ENCODE measurements at places on chromosomes 12 and 14.

- no peak for DNase-seq
Measured at GRCh38 chr12:131618303-131618658, 92.6 kb upstream of the SFSWAP start.

- no peak for DNase-seq
Measured at GRCh38 chr12:81896771-81897170, 137.6 kb upstream of the PPFIA2 start.

DNA sequence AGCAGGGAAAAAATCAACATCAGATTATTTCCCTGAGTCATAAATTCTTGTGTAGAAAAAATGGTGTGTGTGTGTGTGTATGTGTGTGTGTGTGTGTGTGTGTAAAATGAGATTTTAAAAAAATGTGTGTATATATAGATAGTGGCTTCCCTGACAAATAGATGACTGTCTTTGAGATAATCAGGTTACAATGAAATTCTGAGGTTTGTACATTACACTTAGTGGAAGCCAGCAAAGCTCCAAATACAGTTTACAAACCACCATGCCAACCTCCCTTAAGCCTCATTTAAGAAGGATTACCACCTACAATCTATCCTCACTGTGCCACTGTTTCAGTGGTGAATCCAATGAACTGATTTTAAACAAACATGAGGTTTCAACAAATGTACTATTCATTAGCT is 93.8 kb downstream of the MED13L start:
- DNase-seq = no peak

- no peak for DNase-seq
Measured at GRCh38 chr12:122793685-122794106, 19.3 kb downstream of the CCDC62 start.

DNA sequence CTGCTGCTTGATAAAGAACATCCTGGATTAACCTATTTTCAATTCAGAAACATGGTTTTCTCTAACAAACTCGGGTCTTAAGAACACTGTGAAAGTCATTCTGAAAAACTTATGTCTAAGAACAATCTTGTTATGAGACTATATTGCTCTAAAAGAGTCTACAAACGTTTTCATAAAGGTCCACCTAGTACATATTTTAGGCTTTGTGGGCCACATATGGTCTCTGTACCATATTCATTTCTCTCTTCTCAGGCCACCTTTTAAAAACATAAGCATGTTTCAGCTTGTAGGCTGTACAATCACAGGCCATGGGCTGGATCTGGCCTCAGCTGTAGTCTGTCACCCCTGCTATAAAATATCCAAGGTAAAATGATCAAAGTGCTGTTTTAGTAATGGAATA is 39.9 kb downstream of the PPP4R3A start:
- no peak for DNase-seq

DNA sequence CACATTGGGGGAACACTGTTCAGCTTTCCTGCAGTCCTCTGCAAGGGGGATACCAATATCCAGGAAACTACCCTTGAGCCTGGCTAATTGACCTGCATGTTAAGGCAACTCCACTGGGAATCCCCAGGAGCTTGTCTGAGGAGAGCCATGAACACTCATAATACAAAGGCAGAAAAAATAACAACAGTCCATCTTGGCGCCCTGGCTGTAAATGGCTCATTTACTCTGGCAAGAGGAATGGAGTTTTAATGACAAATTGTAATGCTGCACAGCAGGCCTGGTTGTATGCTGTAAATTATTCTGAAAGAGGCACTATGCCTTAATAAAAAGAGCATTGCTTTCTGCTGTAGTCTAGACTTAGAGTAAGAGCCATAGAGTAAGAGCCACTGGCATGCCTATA is 58.3 kb downstream of the SLC8A3 start:
- DNase-seq = no peak

GRCh38 chr12:20175704-20176388 is 192.5 kb upstream of the PDE3A start:
- DNase-seq = no peak

DNA sequence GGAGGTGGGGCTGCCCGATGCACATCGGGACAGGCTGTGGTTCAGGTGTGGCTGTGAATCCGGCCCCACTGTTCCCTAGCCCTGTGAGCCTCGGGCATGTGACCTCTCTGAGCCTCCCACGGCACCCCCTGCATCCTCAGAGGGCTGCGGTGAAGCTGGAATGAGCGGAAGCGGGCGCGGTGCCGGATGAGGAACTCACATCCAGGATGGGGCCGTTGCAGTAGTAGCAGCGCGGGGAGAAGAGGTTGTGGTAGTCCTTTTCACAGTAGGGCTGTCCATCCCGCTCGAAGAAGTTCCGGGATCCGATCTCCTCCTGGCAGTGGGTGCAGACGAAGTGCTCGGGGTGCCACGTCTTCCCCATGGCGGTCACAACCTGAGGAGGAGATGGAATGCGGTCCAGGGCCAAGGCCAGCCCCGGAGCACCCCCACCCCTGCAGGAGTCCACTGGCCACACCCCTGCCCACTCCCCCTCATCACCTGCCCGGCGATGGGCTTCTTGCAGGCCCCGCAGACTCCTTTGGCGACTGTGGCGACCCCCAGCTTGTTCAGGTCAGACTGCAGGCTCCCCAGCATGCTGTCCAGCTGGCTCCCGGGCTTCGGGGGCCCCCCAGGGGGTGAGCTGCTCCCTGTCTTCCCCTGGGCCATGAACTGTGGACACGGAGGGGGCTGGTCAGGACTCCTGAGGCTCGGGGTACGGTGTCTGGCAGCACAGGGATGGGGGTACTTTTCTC is 13.9 kb upstream of the RPLP0 start:
- no peak for DNase-seq

GRCh38 chr12:116547955-116548501 is 11.2 kb upstream of the MAP1LC3B2 start:
- DNase-seq = no peak

DNA sequence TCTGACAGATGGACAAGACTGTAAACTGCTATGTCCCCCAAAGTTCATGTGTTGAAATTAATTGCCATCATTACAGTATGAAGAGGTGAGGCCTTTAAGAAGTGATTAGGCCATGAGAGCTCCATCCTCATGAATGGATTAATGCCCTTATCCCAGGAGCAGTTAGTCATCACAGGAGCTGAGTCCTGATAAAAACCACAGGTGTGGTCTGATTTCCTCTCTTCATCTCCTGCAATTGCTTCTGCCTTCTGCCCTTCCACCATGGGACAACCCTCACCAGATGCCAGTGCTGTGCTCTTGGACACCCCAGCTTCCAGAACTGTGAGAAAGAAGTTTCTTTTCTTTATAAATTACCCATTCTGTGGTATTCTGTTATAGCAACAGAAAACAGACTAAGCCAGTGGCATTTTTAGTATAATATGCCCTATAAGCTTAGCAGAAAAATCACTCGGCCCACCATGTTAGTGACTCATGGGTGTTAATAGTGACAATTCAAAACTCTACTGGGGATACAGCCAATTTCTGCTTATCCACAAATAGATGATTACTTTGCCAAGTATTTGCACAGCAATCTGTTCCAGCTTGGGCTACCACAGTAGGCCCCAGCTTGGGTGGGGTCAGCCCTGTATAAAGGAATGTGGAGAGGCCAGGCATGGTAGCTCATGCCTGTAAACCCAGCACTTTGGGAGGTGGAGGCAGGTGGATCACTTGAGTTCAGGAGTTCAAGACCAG is 129.0 kb upstream of the BCL2L14 start:
- DNase-seq = no peak

GRCh38 chr14:58792416-58792815 is 154.7 kb downstream of the DACT1 start:
- DNase-seq = no peak

GRCh38 chr12:11891754-11892386 is 178.9 kb upstream of the BCL2L14 start:
- no peak for DNase-seq

GRCh38 chr14:69945912-69946311 is 66.7 kb downstream of the SMOC1 start:
- DNase-seq = no peak

DNA sequence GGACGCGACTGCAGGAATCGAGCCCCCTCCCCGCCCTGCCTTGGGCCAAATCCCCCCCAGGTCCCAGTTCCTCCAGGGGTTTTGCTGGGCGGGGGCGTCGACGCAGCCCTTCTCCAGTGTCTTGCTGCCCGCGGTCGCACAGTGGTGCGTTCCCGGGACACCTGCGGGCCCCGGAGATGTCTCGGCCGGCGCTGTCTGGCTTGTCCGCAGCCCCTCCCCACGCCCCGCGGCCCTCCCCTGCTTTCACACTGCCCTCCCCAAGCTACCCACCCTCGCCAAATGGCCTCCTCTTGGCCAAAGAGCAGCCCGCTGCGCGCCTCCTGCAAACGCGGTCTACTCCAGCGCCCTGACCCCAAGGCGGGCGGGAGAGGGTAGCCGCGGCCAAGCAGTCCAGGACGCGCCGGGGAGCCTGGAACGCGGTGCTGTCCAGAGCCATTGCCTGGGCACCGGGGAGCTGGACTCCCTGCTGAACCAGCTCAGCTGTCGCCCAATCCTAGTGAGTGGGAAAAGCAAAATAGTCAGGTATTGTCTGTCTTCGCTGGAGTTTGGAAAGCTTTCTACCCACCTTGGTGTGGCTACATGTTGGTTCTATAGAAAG is 122.0 kb downstream of the AACS start:
- DNase-seq = no peak

DNA sequence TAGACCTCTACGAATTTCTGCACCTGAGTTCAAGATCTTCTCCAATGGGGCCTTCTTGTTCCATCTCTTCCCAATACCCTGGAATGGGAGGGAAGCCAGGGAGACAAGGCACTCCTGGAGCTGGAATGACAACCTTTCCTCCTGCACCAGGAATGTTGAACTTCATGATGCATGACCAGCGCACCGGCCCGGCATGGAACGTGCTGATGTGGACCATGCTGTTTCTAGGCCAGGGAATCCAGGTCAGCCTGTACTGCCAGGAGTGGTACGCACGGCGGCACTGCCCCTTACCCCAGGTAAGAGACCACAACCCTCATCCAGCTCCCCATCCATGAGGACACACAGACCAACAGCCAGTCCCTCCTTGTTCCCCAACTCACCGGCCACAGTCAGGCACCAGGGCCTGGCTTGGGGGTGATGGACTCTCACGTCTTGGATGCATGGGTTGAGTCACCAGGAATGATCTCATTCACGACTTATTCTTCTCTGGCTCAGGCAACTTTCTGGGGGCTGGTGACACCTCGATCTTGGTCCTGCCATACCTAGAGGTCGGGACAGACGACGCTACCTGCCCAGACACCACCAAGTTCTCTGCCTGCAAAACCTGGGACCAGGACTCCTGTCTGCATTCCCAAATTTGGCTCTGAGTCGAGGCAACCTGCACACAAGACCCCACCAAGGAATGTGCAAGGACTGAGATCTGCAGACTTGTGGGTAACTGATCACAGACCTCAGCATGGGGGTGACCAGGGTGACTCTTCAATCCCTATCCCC is 20.5 kb downstream of the SOAT2 start:
- no peak for DNase-seq

DNA sequence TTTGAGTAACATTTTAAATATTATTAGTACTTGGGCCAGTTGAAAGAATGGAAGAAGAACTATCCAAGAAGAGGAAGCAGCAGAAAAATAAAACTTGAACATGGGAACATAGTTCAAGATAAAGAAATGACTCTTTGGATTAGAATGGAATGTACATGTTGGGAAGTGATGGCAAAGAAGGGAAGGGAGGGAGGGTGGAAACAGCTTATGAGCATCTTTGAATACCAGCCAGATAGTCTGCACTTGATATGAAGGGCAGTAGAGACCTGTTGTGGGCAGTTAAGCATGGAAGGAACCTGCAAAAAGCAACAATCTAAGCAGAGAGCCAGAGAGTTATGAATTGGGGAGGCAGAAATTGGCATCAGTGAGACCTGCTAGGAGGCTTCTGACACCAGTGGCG is 10.0 kb upstream of the IL22 start:
- DNase-seq = no peak

GRCh38 chr12:78963439-78964227 is 99.1 kb downstream of the SYT1 start:
- DNase-seq = no peak

- DNase-seq = no peak
Measured at GRCh38 chr14:64860039-64860438, 19.7 kb downstream of the SPTB start.

GRCh38 chr12:57807285-57807684 is 11.2 kb downstream of the AVIL start:
- no peak for DNase-seq

DNA sequence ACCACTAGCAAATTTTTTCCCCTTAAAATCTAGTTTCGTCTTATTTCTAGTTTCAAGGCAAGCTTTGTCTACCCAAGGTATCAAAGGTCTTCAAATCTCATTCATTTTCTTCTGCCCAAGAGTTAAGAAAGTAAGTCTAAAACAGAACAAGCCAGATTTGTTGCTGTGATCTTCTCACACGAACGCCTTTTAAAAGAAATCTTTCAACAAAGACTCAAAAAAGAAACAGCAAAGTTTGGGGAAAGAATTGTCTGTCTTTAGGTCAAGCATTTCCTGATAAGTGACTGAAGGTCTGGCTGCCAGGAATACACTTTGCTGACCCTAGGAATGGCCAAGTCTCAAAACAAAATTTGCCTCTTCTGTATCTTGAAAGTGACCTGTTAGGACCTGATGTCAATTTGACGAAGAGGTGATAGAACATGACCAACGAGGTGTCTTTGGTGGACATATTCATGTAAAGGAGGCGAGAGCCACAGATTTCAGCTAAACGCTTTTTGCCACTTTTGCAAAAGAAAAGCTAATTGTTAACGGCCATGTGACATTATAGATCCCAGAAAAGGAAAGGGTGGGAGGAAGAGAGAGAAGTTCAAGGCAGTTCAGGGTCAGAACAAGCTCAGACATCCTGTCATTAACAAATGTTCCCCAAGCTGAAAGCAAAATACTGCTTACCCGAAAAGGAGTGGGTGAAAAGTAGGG is 1.7 kb downstream of the CDK17 start:
- DNase-seq = no peak

GRCh38 chr14:54935958-54936357 is 33.3 kb upstream of the GCH1 start:
- no peak for DNase-seq

GRCh38 chr12:42180990-42181596 is 36.4 kb upstream of the GXYLT1 start:
- no peak for DNase-seq

DNA sequence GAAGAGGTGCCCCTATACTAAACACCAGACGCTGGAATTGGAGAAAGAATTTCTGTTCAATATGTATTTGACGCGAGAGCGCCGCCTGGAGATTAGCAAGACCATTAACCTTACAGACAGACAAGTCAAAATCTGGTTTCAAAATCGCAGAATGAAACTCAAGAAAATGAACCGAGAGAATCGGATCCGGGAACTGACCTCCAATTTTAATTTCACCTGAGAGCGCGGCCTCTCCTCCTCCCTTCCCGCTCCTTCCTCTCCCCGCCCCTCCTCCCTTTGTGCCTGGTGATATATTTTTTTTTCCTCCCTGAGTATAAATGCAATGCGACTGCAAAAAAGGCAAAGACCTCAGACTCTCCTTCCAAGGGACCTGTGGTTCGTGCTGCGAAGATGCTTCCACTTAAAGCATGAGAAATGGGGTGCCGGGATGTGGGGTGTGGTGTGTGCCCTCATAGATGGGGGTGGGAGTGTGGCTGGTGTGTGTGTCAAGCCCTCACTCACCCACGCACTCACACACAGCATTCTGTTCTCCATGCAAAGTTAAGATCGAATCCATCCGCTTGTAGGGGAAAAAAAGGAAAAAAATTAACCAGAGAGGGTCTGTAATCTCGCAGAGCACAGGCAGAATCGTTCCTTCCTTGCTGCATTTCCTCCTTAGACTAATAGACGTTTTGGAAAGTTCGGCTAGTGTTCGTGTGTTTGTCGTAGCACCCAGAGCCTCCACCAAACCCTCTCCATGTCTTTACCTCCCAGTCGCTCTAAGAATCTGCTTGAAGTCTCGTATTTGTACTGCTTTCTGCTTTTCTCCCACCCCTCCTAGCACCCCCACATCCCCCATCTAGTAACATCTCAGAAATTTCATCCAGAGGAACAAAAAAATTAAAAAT is 4.5 kb downstream of the HOXC10 start:
- no peak for DNase-seq

Data from activated CD4-positive, alpha-beta T cell treated with anti-CD3 and anti-CD28 coated beads, Interleukin-2, amount 50 U/mL, for 4 hours (primary cell).